Epithelial cell of proximal tubule (primary cell): ENCODE measurements at places on chromosomes 13 and 19.

DNA sequence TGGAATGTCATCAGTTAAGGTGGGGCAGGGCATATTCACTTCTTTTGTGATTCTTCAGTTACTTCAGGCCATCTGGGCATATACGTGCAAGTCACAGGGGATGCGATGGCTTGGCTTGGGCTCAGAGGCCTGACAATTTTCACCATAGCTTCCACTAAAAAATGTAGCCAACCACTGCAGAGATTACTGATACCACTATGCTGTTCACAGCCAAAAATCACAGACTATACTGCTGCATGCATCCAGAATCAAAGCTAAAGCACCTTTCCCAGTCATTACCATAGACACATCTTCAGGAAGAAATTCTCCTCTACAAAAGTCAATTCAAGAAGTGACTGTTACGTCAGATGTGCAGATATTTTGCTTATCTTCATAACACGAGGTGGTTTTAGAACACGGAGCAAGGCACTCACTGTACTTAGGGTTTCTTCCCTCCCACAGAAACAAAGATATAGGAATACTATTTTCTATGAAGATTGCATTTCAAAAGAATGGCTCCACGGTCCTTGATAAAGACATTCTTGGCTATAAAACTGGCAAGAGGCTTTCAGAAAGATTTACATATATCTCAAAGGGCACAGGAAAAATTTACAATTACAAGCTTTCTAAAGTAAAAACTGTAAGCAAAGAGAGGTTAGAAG, 1556.6 kb upstream of the PRR20A start:
- DNase-seq, result no peak

DNA sequence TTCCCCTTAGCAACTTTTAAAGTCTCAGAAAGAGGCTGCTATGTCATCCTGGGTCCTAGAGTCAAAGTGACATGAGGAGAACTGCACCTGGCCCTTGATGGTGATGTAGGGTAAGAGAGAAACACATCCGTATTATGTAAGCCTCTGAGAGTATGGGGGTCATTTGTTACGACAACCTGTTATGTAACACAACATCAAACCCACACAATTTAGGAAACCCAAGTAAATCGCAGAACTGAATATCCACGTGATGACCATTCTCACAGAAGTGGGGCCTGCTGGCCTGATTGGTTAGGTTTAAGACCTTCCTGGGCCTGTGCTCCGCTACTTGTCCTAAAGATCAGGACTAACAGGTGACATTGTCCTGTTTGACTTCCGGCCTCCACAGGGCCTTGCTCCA, 15.3 kb upstream of the B3GLCT start:
- DNase-seq, result no peak

GRCh38 chr19:556611-557382, 12.9 kb downstream of the GZMM start:
- no peak for DNase-seq

DNA sequence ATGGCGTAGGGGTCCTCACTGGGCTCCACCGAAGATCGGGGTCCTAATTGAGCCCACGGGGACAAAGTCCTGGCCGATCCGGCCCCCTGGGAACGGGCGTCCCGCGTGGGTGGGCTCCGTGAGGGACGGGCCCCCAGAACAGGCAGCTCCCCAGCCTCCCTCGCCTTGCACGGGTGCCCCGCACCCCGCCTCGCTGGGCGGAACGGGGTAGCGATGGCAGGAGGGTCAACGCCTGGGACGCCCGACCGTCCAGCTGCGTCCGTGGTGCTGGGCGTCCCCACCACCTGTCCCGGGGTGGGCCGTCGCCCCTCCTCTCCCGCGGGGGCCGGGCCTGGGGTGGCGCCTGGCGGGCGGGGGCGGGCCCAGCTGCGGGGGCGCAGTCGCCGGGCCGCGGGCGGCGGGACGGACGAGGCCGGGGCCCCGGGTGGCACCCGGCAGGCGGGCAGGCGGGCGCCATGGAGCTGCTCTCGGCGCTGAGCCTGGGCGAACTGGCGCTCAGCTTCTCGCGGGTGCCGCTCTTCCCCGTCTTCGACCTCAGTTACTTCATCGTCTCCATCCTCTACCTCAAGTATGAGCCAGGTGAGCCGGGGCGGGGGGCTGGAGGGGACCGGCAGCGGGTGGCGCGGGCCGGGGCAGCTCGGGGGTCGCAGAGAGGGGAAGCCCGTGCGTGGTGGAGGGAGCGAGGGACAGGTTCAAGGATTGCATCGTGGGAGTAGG, at the start of gene TMEM38A:
TSS of gene TMEM38A (plus strand) at position 377 of the 717 bp plus-strand sequence. CDS start at position 456, 79 bp downstream.
- no peak for DNase-seq

DNA sequence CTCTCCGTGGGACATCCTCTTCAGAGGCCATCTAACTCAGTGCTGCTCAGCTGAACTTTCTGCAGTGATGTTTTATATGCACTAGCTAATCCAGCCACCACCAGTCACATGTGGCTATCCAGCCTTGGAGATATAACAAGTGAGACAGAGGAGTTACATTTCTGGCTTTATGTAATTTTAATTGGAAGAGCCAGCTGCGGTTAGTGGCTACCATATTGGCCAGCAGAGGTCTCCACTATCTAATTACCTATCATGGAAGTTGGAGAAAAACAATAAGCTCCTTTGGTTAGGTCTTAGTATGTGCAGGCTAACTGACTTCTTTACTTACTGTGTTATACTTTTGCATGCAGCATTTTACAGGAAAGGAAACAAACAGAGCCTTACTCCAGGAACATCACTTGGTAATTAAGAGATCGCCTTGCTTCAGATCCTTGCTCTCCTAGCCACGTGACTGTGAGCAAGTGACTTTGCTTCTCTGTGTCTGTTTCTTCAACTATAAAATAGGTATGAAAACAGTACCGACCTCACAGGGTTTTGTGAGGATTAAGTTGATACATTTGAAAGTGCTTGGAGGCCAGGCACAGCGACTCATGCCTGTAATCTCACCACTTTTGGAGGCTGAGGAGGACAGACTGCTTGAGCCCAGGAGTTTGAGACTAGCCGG, 1.6 kb upstream of the KLK10 start:
- no peak for DNase-seq

DNA sequence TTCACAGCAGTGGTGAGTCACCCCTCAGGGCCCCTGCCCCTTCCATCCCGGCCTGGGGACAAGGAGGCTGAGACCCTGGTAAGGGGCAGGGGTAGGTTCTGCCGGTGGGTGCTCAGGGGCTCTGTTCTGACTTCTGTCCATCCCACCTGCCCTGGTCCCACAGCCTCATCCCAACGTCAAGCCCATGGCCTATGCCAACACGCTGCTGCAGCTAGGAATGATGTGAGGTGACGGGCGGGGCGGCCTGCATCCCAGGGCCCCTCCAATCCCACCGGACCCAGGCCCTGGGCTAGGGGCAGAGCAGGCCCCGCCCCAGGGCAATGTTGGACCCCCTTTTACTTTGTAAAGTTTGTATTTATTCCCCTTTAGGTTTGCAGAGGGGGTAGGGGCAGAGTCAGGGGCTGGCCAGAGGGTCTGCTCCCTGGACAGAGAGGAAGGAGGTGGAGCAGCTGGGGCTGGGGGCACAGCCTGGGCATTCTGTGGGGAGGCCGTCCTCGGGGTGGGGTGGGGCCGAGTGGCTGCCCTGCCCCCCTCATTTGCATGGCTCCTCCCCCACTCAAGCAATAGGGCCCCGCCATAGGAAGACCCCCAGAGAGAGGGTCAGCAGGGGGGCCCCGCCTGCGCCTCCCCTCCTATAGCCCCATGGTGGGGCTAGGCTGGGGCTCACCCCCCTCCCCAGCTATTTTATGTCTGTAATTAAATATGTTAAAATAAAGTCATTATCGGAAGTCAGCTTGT, 23.1 kb downstream of the CCDC8 start:
- DNase-seq, result no peak

- no peak for DNase-seq
Observed at GRCh38 chr19:13023656-13024055, 28.4 kb downstream of the NFIX start.

DNA sequence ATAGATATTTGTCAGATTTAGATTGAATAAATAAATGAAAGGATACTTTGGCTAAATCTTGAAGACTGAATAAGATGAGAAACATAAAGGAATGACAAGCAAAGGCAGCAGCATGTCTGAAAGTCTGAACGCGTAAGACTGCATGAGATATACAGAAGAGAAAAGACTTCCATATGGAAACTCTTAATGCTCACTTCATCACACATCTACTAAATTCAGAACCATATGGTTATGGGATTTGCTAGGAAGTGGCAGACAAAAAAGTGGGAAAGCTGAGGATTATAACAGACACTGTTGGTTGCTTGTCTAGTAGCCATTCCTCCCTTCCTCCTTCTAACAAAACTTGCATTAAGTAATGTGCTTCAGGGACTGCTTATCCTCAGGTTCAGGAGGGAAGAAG, 446.7 kb downstream of the KCTD12 start:
- DNase-seq, result no peak

DNA sequence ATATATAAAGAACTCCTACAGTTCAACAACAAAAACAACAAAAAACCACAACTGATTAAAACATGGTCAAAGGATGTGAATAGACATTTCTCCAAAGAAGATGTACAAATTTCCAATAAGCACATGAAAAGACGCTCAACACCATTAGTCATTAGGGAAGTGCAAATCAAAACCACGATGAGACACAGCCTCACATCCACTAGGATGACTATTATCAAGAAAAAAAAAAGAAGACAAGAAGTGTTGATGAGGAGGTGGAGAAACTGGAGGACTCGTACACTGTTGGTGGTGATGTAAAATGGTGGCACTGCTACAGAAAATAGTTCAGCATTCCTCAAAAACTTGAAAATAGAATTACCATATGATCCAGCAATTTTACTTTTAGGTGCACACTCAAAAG, 61.0 kb upstream of the SOX1 start:
- no peak for DNase-seq

DNA sequence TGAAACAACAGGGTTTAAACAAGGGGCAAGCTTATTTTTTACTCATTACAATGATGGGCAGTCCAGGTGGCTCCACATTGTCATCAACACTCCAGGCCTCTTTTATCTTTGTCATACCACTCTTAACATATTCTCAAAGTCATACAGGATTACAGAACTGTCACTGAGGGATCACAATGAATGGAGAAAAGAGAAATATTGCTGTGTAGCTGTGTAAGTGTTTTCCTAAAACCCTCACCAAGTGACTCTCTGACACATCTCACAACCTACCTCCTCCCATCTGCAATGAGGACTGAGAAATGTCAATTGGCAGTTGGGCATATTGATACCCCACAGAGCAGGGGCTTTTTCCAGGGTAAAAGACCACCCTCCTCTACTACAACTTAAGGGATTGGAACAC, 562.1 kb downstream of the TBC1D4 start:
- DNase-seq, result no peak

DNA sequence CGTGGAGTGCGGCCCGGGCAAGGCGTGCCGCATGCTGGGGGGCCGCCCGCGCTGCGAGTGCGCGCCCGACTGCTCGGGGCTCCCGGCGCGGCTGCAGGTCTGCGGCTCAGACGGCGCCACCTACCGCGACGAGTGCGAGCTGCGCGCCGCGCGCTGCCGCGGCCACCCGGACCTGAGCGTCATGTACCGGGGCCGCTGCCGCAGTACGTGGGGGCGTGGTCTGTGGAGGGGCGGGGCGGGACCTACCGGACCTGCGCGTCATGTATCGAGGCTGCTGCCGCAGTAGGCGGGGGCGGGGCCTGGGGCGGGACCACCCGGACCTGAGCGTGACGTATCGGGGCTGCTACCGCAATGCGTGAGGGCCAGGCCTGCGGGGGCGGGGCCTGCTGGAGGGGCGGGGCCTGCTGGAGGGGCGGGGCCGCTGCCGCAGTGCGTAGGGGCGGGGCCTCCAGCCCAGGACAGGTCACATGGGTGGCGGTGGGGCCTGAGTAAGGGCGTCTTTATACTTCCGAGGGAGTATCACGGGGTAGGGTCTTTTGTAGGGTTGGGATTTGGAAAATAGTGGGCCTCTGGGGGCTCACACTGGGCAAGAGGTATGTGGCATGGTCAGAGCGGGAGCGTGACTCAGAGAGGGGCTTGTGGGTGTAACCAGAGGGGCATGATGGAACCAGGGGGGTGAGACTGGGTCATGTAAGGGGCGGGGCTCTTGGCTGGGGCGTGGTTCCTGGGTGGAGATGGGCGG, 4.3 kb downstream of the FSTL3 start:
- DNase-seq, result peak; percentile 74

- DNase-seq, result no peak
Observed at GRCh38 chr13:50026788-50027473, 11.7 kb downstream of the KCNRG start.

DNA sequence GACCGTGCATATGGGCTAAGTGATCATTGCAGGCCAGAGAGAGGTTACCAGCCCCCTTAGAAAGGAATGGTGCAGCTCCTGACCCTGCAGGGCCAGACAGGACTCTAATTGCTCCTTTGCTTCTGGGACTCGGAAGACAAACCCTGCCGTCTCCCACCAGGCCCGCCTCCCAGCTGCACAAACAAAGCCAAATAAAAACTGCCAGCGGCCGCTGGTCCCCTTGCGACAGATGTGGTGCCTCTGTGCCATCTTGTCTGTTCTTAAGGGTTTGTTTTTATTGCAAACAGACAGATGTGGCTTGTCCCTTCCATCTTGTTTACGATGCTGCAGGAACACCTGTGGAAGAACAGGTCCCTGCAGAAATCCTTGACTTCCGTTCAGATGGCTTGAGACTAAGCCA, 434.4 kb upstream of the TSHZ3 start:
- no peak for DNase-seq

DNA sequence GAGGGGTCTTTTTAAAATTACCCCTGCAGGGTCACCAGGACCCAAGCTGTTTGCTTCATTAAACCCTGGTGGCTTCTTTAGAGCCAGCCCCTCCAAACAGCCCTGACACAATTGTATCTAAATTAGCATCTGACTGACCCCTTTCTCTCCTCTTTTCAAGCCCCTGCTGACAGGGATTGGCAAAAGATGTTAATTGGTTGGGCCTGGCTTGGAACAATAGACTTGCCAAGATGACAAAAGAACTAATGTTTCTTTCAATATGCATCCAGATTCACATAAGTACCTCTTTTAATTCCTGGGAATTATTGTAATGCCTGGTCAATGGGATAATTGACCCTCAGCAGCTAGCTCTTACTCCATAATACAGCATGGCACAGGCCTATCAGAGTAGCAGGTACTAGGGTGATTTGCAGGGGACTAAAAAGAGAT, 140.8 kb downstream of the SHISA2 start:
- no peak for DNase-seq

- DNase-seq, result no peak
Observed at GRCh38 chr13:67557118-67557517, 327.0 kb upstream of the PCDH9 start.

- no peak for DNase-seq
Observed at GRCh38 chr13:109784590-109785140, 1.7 kb downstream of the IRS2 start.

GRCh38 chr19:3601021-3601420, 5.7 kb downstream of the TBXA2R start:
- no peak for DNase-seq

DNA sequence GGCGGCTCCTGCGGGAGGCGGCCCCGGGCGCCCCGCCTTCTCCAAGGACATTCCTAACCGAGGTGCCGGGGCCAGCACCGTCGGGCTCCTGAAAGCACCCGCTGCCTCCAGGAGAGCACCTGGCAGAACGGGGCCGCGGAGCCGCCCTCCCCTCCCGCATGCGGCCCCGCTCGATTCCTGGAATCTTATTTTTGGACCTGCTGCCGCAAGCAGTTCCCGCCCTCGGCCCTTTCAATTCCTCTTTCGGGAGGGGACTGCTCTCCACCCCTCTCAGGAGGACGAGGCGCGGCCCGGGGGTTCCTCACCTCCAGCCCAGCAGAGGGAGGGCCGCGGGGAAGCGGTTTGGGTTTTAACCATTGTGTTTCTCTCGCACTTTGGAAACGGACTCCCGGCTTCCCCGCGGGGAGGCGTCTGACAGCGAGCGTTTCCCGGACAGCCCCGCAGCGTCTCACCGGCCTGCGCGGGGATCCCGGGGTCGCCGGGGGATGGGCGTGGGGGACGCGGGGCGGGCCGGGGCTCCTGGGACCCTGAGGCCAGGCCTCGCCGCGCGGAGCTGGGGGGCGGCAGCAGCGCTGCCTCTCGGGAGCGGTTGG, 849 bp downstream of the GAS6 start:
- DNase-seq, result no peak
